Prostate gland (tissue), 2 donors: ENCODE measurements at places on chromosomes 6 and 20.

- no peak for DNase-seq
Measured at GRCh38 chr20:18514127-18514526, 6.4 kb downstream of the SEC23B start.

- no peaks in the 10 kb centered on the region for H3K36me3 ChIP-seq
- no peaks in the 10 kb centered on the region for H3K4me1 ChIP-seq
- no peak overlapping the region for H3K27ac ChIP-seq
- H3K4me3 ChIP-seq: no peak overlapping the region
- no peak for DNase-seq
Measured at GRCh38 chr6:84740385-84740784, 24.0 kb downstream of the TBX18 start.

- no peak for DNase-seq
- H3K36me3 ChIP-seq: no peaks in the 10 kb centered on the region
- H3K4me3 ChIP-seq: no peak overlapping the region
- no peaks in the 10 kb centered on the region for H3K27me3 ChIP-seq
Measured at GRCh38 chr6:142294679-142295078, 7.1 kb upstream of the ADGRG6 start.

DNA sequence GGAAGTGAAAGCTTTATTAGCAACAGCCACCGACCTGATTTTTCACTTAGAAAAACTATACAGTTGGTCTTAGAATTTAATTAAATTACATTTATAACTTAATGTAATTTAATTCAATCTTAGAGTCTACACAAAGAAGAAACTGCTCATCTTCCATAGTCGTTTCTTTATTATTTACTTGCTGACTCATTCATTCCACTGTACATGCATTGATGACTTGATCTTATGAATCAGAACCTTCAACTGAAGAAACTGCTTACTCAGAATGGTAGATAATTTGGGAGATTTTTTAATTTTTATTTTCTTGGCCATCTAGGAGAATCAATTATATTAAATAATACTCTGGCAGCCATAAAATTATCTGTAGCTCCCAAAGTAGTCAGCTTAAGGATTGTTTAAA, 1021.6 kb upstream of the FLRT3 start:
- H3K27ac ChIP-seq: no peak overlapping the region
- H3K36me3 ChIP-seq: no peaks in the 10 kb centered on the region
- no peaks in the 10 kb centered on the region for H3K27me3 ChIP-seq
- no peak for DNase-seq

DNA sequence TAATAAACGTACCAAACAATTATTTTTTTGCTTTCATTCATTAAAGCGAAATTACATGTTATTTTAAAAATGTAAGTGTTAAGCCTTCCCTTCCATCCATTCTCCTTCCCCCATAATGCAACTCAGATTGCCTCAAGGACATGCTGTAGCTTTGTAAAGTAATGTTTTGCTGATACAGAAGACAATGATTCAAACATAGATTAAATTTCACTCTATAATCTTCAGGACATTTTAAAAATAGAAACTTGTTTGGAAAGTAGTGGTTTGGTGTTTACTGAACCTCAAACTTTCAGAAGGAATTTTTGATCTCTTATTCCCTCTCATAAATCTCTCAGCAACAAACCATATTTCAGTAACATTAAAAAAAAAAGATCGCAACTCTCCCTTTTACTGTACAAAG, 350.9 kb upstream of the HSF2 start:
- no peaks in the 10 kb centered on the region for H3K36me3 ChIP-seq
- DNase-seq: no peak
- H3K27ac ChIP-seq: no peak overlapping the region

GRCh38 chr6:145544041-145544440, 191.3 kb downstream of the EPM2A start:
- no peak for DNase-seq
- H3K36me3 ChIP-seq: no peaks in the 10 kb centered on the region
- no peak overlapping the region for H3K4me3 ChIP-seq
- H3K27me3 ChIP-seq: no peaks in the 10 kb centered on the region

GRCh38 chr6:34099878-34100277, 46.0 kb downstream of the GRM4 start:
- no peak overlapping the region for H3K4me3 ChIP-seq
- H3K4me1 ChIP-seq: no peaks in the 10 kb centered on the region
- H3K27ac ChIP-seq: no peak overlapping the region
- peaks cover 6% of the 10 kb centered on the region for H3K27me3 ChIP-seq
- no peaks in the 10 kb centered on the region for H3K36me3 ChIP-seq
- DNase-seq: no peak

DNA sequence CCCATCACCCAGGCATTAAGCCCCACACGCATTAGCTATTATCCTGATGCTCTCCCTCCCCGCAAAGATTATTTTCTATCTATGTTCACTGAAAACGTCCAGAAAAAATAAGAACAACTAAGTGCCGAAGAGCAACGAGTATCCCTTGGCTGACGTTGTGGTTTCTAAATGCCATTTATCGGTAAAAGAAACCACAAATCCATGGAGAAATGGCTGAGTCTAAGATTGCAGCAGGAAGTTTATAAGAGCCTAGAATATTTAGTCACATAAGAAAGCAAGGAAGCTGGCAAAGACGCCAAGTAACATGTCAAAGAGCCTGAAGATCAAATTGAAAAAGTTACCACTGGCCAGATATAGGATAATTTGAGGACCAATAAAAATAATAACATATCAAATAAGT, 18.1 kb upstream of the NOX3 start:
- H3K4me1 ChIP-seq: no peaks in the 10 kb centered on the region
- no peaks in the 10 kb centered on the region for H3K27me3 ChIP-seq
- H3K4me3 ChIP-seq: no peak overlapping the region
- H3K27ac ChIP-seq: no peak overlapping the region

DNA sequence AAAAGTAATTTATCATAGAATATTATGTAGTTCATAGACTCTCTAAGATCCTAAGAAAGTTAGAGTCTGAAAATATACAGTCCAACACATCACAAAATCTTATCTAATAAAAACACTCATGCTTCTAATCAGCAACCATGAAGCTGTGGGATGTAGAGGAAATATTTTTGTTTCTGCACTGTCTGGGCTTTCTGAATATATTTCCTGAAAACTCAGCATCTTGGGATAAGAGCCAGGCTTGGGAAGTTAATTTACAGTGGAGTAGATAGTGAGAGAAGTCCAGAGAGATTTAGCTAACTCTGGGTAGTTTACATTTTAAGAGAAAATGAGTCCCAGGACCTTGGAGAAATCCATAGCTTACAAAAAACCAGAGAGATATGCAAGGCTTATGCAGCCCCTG, 150.4 kb upstream of the BMP5 start:
- DNase-seq: no peak
- no peaks in the 10 kb centered on the region for H3K27me3 ChIP-seq
- no peaks in the 10 kb centered on the region for H3K4me1 ChIP-seq
- no peaks in the 10 kb centered on the region for H3K36me3 ChIP-seq

DNA sequence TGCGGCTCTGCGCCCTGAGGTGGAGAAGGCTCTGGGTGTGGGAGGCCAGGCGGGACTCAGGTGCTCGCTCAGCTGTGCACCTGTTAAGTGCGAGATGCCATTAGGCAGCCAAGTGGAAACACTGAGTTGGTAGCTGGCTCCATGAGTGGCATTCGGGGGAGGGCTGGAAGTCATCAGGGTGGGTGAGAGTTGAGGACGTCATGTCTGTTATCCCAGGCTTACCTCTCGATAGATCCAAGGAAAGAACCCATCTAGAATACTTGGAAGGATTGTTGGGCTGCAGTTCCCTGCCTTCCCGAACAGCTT, 41.3 kb downstream of the TAF8 start:
- no peaks in the 10 kb centered on the region for H3K4me1 ChIP-seq
- H3K27me3 ChIP-seq: no peaks in the 10 kb centered on the region
- no peak overlapping the region for H3K27ac ChIP-seq
- H3K36me3 ChIP-seq: no peaks in the 10 kb centered on the region
- no peak for DNase-seq

- no peak overlapping the region for H3K4me3 ChIP-seq
- no peak for DNase-seq
- H3K4me1 ChIP-seq: no peaks in the 10 kb centered on the region
- no peaks in the 10 kb centered on the region for H3K27me3 ChIP-seq
- no peak overlapping the region for H3K27ac ChIP-seq
Measured at GRCh38 chr6:15153191-15153590, 92.7 kb upstream of the JARID2 start.

DNA sequence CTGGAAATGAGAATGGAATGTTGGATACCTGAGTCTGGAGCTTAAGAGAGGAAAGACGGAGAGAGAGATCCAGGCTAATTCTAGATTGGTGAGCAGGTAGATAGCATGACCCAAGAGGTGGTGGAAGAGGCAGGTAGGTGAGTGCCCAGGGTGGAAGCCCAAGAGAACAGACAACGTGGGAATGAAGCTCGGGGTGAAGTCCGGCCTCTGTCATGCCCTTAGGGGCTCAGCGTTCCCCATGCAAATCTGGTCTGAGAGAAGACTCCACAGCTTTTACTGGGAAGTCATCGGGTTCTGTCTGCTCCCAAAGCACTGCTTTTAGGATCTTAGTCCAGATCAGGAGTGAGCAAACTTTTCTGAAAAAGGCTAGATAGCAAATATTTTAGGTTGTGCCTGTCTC, 3.6 kb downstream of the NELFCD start:
- peaks cover 6% of the 10 kb centered on the region for H3K4me1 ChIP-seq
- H3K36me3 ChIP-seq: peaks cover 9% of the 10 kb centered on the region
- H3K4me3 ChIP-seq: no peak overlapping the region
- no peak for DNase-seq
- H3K27me3 ChIP-seq: no peaks in the 10 kb centered on the region
- no peak overlapping the region for H3K27ac ChIP-seq

DNA sequence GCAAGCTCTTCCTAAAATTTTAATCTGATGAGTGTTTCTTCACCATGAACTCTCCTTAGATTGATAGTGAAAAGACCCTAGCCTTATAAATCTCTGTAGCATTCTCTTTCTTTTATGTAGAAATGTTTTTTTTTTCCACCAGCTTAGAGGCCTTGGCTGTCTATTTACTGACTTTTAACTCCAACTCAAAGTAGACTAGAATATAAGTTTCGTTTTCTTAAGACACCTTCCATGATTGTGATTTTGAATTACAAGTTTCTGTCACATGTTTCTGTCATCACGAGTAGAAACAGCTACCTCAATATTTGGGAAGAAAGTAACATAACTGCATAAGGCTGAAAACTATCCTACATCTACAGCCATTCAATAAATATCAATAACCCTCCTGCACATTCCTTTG, 17.8 kb downstream of the ADGRF4 start:
- H3K4me1 ChIP-seq: no peaks in the 10 kb centered on the region
- no peak overlapping the region for H3K27ac ChIP-seq
- no peaks in the 10 kb centered on the region for H3K27me3 ChIP-seq
- H3K4me3 ChIP-seq: no peak overlapping the region
- no peak for DNase-seq

DNA sequence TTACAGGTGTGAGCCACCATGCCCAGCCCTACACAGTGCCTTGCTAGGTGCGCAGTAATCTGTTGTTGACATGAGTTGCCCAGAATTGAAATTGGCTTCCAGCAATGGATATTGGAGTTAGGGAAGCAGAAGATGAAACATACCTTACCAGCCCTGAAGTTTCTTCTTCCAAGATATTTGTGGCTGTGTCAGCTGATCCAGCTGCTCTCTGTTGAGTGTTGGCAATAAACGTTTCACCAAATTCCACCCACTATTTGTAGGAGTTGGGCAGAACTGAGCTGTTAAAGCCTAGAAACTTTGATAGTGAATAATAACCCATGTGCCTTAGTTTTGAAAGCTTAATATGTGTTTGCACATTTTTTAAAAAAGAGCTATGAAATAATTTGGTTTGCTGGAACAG, 218.2 kb upstream of the SNX9 start:
- DNase-seq: no peak
- no peaks in the 10 kb centered on the region for H3K27me3 ChIP-seq
- H3K27ac ChIP-seq: no peak overlapping the region
- no peaks in the 10 kb centered on the region for H3K36me3 ChIP-seq
- no peaks in the 10 kb centered on the region for H3K4me1 ChIP-seq

GRCh38 chr6:85361643-85362014, 88.3 kb upstream of the NT5E start:
- H3K36me3 ChIP-seq: no peaks in the 10 kb centered on the region
- no peak overlapping the region for H3K27ac ChIP-seq
- no peak for DNase-seq
- no peak overlapping the region for H3K4me3 ChIP-seq
- H3K27me3 ChIP-seq: no peaks in the 10 kb centered on the region

DNA sequence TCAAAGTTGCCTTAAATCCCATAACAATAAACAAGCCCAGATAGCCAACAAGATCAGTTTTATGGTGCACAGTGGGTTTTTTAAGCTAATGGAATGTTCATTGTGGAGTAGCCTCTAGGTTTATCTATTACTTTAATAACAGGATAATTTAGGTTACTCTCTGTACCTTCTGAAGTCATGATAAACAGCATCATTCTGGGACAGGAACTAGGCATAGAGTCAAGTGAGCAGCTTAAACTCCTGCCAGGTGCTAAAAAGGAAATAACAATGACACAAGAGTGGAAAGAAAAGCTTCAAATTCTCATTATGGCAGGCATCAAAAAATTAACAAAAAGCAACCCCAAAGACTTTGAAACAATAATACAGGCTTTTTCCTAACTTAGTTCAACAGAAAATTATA, 228.8 kb downstream of the HACE1 start:
- no peak overlapping the region for H3K27ac ChIP-seq
- H3K27me3 ChIP-seq: no peaks in the 10 kb centered on the region
- H3K4me3 ChIP-seq: no peak overlapping the region
- no peaks in the 10 kb centered on the region for H3K4me1 ChIP-seq
- DNase-seq: no peak

GRCh38 chr20:22420116-22420598, 164.2 kb downstream of the FOXA2 start:
- no peak overlapping the region for H3K4me3 ChIP-seq
- H3K36me3 ChIP-seq: no peaks in the 10 kb centered on the region
- no peak overlapping the region for H3K27ac ChIP-seq
- no peaks in the 10 kb centered on the region for H3K27me3 ChIP-seq

- H3K27me3 ChIP-seq: no peaks in the 10 kb centered on the region
- no peak overlapping the region for H3K27ac ChIP-seq
- H3K36me3 ChIP-seq: no peaks in the 10 kb centered on the region
- no peaks in the 10 kb centered on the region for H3K4me1 ChIP-seq
- no peak for DNase-seq
- no peak overlapping the region for H3K4me3 ChIP-seq
Measured at GRCh38 chr6:38155621-38156204, 336.2 kb downstream of the ZFAND3 start.

DNA sequence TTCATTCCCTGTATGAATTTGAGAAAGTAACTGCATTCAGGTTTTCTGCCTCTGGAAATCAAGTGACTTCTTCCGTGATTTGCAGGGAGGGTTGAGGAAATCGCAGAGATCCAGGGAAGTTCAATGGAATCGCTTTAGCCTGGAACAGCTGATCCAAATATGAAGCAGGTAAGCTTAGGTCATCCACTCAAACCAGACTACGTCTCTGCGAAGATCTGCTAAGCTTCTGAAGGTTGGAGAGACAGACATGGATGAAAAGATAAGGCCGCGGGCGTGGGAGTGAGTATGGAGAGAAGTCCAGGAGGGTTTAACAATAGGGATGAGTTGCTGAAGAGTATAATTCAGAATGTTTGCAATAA, 34.2 kb upstream of the BTN3A2 start:
- DNase-seq: no peak
- H3K4me3 ChIP-seq: no peak overlapping the region
- H3K27me3 ChIP-seq: peaks cover 25% of the 10 kb centered on the region
- H3K36me3 ChIP-seq: no peaks in the 10 kb centered on the region

- H3K27ac ChIP-seq: peak overlapping the region; percentile 33
- peak; percentile 34 for DNase-seq
- peaks cover 8% of the 10 kb centered on the region for H3K4me1 ChIP-seq
- no peak overlapping the region for H3K4me3 ChIP-seq
- no peaks in the 10 kb centered on the region for H3K36me3 ChIP-seq
- H3K27me3 ChIP-seq: no peaks in the 10 kb centered on the region
Measured at GRCh38 chr20:58690396-58691135, 2.0 kb upstream of the NPEPL1 start.

GRCh38 chr6:132085731-132086130, 134.6 kb upstream of the CCN2 start:
- peak overlapping the region; percentile 24 for H3K27ac ChIP-seq
- no peaks in the 10 kb centered on the region for H3K4me1 ChIP-seq
- no peak for DNase-seq
- H3K4me3 ChIP-seq: no peak overlapping the region
